ENCODE measurements at places on chromosomes 7 and 10. TPM values are rescaled to one million over a fixed set of nuclear protein-coding genes. Genes with fewer than 3 reads are reported as not detected.

The PKD2L1 gene
- not detected for polyA plus RNA-seq

The PDE6C gene
- polyA plus RNA-seq = not detected

The SH2D4B gene
- not detected for polyA plus RNA-seq

The FLNC gene
- polyA plus RNA-seq = 25.8 TPM

DNA sequence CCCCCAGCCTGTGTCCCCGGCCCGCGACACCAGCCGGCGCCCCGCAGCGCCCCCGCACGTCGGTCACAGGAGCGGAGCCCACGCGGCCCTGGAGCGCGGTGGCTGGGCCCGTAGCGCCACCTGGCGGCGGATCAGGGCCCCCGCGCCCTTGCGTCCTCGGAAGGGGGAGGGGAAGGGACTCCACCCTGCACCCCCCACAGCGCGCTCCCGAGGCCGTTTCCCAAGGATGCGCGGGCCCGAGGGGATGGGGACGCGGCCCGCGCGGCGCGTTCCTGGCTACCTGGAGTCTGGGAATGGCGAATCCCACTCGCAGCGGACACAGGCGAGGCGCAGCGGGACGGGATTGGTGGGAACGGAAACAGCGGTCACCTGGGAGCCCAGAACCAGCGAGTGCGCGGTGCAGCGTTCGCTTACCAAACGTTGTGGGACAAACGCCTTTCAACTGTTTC, 23.8 kb upstream of the MKI67 start:
- peak; percentile 11 for DNase-seq

- no peak for DNase-seq
Observed at GRCh38 chr7:94250124-94250523, 144.6 kb upstream of the COL1A2 start.

DNA sequence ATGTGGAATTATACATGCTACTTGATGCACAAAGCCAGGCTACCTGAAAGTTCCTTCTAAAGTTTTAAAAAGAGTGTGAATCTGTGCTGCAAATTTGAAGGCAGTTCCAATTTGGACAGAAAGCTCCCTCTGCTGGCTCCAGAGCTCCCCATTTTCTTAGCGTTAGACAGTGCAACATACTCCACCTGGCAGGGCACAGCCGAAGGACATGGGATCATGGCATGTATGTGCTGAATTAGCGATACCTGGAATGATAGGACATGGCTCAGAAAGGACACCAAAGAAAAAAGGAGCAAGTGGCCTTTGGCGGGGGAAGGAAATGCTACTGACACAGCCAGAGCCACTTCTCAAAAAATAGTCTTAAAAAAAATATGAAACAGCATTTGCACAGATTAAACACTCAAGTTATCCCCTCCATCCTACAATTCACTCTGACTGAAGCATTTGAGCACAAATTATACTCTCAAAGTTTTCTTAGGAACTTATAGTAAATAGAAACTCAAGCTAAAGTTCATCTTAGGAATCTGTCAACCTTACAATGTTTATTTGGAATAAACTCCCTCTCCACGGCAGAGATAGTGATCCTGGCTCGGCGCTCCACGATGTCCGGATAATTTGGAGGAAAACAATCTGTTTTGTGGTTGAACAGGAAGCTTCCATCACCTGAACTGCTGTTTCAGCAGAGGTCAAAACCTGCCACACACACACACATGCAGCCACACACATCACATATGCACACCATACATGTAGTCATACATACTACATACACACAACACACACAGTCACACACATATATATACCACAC, 80.0 kb downstream of the C7orf25 start:
- DNase-seq = no peak

DNA sequence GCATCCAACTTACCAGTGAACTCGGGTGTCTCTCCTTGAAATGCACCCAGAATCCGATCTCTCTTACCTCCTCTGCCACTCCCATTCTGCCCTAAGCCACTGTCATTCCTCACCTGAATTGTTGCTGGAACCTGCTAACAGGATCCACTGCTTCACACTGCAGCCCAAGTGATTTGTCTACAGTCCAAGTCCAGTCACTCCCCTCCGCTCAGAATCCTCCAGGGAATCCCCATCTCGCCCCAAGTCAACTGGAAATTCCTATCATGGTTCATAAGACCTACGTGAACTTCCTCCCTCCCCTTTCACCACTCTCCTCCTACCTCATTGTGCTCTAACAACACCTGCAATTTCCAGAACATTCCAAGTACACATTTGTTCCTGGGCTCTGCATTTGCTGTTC, 91.3 kb downstream of the SCRN1 start:
- no peak for DNase-seq

DNA sequence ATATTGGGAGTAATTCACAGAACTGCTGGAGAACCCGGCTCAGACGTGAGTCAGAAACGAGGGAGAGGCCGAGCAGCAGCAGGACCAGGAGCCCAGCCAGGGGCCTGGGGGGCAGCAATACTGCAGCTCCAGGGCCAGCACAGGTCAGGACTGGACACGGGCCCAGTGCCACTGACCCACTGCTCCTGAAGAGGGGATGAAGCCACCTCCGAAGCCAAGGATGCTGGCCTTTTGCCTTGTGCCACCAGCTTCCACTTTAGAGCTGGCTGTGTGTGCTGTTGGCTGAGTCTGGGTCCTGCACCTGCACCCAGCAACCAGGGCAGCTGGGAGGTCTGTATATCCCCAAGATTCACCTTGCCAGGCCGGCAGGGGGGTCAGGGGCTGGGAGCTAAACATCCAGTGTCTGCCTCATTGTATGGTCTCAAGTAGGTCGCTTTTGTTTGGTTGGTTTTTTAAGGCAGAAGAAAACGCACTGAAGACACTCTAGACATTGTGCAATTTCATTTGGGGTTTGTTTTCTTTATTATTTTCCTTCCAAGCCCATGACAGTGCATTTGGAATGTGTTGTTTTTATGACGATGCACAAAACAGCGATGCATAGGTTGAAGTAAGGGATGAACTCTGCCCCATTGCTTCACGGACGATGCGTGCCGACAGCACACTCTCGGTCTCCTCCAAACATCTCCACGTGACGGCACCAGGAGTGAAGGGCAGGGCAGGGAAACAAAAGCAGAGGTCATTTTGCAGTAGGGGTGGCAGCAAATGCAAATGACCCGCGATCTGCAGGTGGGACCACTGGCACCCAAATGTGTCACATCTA, 27.7 kb upstream of the INSIG1 start:
- no peak for DNase-seq

DNA sequence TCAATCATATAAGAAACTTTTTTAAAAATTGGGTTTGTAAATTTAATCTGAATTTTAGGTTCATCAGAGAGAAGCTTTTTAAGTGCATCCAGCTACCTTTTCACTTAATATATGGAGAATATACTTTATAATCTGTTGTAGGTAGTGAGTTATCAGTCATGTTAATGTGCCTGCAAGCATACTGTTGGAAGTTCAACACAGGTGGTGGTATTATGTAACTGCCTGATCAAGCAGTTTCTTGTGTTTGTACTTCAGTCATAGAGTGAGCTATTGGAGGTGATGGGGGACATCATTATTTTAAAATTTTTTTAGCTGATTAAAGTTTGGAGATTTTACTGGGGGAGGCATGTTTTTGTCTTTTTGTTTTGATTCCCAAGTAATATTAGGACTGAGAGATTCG, 2.5 kb downstream of the TNKS2 start:
- DNase-seq = no peak

DNA sequence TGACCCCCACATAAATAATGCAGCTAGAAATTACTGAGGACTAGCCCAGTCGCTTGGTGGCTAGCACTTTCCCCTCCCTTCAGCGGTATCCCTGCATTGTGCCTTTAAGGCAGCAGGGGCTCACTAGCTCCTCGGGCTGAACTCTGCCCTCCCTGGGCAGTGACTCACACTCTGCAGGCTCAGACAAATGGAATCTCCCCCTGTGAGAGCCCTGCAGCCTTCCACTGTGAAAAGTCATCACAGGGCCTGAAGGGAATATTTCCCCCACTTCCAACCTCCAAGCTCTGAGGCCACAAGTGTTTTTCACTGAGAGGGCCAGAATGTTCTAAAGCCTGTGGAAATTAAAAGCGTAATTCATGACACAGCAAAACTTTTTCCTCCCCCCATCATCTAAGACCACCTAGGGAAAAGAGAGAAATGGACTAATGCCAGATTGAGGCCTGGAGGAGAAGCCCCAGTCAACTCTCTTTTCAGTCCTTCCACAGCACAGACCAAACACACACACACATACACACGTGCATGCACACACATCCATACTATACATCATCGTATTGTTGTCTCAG, 93.6 kb upstream of the COL1A2 start:
- DNase-seq = peak; percentile 94

- DNase-seq = no peak
Observed at GRCh38 chr10:82737549-82737948, 862.6 kb downstream of the NRG3 start.

- no peak for DNase-seq
Observed at GRCh38 chr7:77353407-77353721, 62.8 kb downstream of the GSAP start.

GRCh38 chr10:4813496-4813895, 12.5 kb upstream of the AKR1E2 start:
- DNase-seq = no peak

DNA sequence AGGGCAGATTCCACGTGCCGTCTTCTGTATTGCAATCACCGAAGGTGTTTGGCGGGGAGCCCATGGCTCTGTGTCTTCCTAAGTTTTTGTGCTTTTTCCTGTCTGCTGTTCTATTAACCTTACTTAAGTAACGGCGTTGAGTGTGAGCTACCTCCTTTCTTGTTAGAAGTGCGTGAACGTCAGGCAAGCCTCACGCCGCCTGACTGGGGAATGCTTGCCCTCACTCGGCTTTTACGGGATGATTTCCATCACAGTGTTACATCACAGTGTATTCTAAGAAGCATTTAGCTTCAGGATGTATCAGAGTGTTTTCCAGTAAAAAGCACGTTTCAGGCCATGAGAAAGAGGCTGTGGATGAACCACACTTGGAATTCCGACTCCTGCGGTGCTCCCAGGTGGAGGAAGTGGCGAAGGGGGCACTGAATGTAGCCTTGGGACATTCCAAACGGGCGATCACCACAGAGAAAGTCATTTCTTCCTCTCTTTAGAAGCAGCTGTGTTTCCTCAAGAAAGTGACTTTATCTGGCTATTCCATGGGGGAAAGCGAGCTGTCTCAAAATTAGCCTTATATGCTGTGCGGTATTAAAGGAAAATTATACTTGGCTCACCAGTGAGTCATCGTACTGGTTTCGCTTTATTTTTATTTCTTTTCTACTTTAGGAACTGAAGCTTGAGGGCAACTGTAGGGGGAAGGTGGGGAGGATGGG, 290.7 kb downstream of the KLF6 start:
- no peak for DNase-seq

- no peak for DNase-seq
Observed at GRCh38 chr7:56375173-56375572, 259.0 kb upstream of the NUPR2 start.

DNA sequence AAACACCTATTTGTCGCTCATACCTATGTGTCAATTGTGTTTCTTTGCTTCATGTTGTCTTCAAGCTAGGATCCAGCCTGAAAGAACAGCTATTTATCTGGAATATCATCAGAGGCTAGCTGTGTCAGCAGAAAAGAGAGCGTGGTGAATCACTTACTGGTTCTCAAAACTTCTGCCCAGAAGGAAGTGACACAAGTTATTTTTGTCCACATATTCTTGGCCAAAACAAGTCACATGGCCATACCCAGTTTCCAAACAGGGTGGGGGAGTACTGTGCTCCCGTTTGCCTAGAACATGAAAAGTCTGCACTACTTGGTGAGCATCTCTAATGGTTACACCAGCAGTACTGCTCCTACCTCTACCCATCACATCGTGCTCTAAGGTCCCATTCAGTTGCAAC, 160.9 kb upstream of the CSTF2T start:
- no peak for DNase-seq

DNA sequence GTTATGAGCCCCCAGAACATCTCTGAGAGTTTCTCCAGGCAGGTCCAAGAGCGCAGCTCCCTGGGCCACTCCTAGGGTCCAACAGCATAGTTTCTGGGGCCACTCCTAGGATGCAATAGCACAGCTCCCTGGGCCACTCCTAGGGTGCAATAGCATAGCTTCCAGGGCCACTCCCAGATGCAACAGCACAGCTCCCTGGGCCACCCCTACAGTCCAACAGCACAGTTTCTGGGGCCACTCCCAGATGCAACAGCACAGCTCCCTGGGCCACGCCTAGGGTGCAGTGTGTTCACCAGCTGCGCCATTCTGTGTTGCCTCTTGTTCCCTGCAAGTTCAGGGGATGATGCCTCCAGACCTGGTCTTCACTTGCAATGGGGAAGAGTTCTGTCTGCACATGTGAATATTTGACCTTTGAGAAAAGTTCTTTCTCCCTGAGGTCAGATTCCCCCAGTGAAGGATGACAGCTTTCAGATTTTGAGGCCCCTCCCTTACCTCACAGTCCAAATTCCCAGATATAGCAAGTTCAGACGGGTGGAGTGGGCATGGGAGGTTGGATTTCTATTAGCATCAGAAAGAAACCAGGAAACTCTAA, 43.0 kb upstream of the LEP start:
- no peak for DNase-seq

- no peak for DNase-seq
Observed at GRCh38 chr10:35726846-35727245, 84.8 kb upstream of the FZD8 start.

- no peak for DNase-seq
Observed at GRCh38 chr7:106443156-106443555, 158.4 kb upstream of the NAMPT start.

GRCh38 chr7:2301511-2301863, 12.8 kb downstream of the SNX8 start:
- DNase-seq = no peak

DNA sequence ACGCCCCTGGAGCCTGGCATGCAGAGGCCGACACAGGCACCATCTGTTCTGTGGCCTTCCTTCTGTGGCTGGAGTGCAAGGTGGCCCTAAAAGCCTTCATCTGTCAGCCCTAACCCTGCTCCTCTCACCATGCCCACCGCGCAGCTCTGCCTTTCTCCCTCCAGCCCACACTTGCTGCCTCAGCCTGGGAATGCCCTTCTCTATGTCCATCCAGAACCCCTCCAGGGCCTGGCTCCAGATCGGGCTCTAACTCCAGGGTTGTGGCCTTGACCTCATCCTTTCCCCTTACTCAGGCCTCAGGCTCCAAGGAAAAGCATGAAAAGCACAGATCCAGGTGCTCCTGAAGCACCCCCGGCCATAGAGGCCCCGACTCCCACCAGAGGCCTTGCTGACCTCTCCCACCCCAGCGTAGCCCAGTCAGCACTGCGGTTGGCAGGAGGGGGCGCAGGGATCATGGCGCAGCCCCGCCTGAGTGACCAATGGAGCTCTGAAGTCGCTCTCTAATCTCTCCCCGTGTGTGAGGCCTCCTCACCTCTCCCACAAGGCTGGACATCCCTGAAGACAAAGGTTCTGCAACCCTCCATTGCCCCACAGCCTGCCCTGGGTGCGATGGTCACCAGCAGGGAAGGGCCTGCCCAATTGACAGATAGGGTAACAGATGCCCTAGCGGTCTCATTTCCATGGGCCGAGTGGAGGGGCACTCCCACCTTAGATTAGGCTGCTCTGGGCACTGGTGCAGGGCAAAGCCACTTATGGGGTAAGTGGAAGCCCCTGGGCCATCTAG, 9.2 kb downstream of the ZCCHC24 start:
- no peak for DNase-seq
